Mucosa of descending colon (tissue), 3 donors: ENCODE measurements at places on chromosomes 6 and 20. TPM values are rescaled to one million over a fixed set of nuclear protein-coding genes. Genes with fewer than 3 reads are reported as not detected.
A peak's percentile ranks its signal among the peaks of the same experiment; 100 is the strongest.

DNA sequence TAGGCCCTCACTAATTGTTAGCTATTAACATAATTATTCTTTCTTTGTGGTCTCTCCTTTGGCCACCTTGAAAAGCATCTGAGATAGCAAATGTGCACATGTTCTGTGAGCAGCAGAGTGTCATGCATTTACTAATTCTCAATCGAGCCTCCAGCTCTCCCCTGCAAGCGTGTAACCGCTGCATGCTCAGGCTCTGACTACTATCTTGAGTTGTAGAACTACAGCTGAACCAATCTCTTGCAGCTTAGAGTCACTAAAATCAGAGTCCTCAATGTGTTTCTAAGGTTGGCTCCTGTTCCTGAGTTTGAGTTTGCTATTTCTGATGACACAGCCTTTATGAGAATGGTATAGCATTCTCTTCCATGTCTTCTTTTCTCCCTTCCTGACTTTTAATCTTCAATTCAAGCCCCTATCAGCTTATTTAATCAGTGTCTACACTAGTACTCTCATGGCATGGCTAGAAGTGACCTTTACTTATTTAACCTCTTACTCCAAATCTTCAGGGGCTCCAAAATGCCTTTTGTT is 65.5 kb downstream of the PPP1R3G start:
- DNase-seq: no peak

ME1 gene
- total RNA-seq: 2.6 TPM

GRCh38 chr20:52060794-52061714 is 130.5 kb downstream of the ZFP64 start:
- no peak for DNase-seq

OPRM1 gene
- total RNA-seq: 0.57 TPM

GRCh38 chr6:97674802-97675201 is 391.8 kb upstream of the MMS22L start:
- no peak for DNase-seq

- no peak for DNase-seq
Observed at GRCh38 chr6:104955491-104955890, 1.4 kb upstream of the LIN28B start.

DNA sequence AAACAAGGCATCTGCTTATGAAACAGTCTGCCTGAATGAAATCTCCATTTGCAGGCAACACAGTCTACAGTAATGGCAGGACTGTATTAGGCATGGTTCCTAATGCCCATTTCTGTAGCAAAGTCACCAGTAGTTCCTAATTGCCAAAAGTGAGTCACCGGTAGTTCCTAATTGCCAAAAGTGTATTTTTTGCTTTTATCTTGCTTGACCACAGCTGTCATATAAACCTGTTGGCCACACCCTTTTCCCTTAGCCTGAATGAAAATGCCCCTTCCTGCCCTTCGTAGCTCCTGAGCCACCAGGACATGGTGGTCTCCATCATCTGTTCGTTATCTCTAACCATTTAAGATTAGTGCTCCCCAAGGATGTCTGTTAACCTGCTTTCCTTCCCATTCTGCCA is 34.5 kb downstream of the MTHFD1L start:
- no peak for DNase-seq

TMEM217 gene
- total RNA-seq: 1.5 TPM

DNA sequence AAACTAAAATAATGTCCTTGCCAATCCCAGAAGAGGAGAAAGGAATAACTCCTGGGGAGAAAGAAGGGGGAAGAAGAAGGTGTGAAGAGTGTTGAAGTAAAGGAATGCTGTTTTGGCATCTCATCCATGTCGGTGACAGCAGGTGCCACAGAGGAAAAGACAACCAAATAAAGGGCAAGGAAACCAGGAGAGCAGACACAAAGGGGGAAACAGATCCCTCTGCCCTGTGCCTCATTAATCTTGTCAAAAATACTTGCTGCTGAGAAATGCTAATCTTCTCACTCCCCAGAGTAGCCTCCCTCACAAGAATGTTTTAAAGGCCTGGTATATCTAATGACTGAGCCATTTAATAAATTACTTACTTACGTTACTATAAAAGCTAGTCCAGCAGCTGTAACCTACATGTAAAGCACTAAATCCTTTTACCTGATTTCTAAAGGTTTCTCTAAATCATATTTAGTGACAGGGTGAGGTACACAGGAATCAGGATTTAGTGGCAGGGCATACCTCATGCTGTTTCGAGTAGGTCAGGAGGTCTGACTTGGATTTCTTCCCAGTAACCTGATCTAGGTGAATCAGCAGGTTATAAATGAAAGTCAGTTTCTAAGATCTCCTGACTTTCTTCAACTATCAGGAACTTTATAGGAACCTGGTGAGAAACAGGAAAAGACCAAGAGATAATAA is 377.1 kb downstream of the CENPW start:
- no peak for DNase-seq

DNA sequence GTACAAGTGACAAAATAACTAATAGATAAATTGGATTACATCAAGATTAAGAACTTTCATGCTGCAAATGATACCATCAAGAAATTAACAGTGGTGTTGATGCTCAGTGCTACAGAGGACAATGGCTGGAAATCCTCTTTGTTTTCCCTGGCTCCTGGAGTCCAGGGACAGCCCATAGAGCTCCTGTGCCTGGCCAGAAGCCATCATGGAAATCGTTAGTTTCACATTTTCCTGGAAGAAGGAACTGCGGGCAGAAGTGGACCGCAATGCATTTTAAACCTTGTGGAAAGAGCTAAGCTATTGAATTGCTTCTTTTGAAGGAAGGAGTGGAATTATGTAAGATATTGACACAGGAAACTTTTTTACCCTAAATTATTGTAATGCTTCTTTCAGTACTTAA is 276.0 kb downstream of the GJA1 start:
- DNase-seq: no peak

SMIM26 gene
- total RNA-seq: 55.7 TPM

DNA sequence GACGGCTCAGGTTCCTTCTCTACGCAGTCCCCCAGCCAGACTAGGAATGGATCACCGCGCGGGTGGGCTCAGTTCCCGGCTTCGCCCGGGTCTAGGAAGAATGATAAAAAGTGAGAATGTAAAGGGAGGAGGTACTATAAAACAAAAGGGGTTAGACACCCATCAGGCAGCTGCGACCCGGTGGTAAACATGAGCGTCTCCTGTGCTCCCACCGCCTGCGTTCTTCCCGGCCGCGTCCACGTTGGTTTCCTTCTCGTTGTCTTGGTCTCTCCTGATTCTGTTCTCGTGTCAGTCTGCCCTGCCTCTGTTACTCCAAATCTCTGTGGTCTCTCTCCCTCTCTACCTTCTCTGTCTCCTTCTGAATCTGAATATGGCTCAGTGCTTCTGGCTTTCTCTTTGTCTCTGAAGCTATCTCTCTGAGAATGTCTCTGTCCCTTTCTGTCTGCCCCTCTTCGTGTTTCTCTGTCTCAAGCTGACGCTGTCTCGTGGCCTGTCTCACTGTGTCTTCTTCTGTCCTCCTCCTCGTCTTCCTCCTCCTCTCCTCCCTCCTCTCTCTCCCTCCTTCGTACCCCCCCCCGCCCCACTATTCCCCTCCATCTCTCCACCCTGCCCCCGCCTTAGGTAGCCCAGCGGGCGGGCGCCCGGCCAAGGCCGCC is 41.6 kb upstream of the FOXP4 start:
- DNase-seq: no peak

- no peak for DNase-seq
Observed at GRCh38 chr6:160973311-160974250, 18.0 kb upstream of the MAP3K4 start.

GRCh38 chr20:54680872-54681619 is 205.7 kb downstream of the DOK5 start:
- DNase-seq: peak; percentile 35

CRISP3 gene
- total RNA-seq: not detected

DNA sequence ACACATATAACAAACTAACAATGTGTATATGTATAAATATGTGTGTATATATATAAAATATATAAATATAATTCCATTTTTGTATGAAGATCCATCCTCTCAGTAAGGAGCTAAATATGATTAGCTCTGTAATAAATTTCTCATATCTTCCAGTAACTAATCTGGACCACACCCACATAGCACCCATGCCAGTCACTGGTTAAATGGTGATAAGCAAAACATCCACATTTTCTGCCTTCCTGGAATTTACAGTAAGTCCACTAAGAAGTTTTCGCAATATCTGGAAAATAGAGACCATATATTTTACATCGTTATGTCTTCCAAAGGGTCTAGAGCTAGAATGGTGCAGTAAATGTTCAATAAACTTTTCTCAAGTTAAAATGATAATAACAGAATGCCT is 151.5 kb upstream of the STMND1 start:
- DNase-seq: no peak

DNA sequence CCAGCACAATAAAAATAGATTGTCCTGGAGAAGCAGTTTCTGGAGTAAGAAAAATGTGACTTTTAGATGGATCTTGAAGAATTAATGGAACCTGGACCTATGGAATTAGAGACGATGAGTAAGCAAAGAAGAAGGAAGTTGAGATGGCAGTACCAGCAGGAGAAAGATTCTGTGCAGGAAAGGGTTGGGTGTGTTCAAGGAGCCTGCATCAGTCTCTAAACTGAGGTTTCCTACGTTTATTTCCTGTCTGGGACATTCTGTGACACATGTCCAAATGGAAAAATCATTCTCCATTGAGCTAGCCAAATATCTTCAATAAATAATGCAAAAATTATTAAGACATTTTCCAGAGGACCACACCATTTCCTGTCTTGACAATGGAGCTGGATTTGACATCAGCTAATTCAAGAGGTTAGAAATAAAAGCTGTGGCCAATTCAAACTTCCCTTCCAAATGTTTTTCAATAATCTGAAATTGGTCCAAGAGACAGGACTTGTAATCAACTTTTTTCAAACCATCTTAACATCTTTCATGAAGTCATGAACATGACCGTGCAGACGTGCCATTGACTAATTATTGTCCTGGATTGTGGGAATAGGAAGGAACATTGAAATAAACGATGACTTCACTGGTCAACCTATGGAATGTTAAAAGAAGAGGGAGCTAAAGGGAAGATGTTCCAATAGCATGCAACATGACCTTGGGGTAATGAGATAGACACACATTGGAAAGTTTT is 198.3 kb downstream of the ZNF217 start:
- no peak for DNase-seq

DNA sequence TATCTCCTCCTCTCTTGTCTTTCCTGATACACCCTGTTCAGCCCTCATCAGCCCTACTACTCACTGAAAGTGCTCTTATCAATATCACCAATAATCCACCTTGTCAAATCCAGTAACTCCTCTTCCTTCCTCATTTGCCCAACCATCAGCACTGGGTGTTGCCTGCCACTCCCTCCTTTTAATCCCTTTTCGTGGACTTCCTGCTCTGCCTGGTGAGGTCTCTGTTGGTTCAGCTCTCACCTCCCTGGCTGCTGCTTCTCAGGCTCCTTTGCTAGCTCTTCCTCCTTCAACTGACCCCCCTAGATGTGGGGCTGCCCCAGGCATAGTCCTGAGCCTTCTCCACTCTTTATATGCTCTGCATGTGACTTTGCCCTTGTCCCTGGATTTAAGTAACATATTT is 92.5 kb downstream of the PREP start:
- DNase-seq: peak; percentile 68

DNA sequence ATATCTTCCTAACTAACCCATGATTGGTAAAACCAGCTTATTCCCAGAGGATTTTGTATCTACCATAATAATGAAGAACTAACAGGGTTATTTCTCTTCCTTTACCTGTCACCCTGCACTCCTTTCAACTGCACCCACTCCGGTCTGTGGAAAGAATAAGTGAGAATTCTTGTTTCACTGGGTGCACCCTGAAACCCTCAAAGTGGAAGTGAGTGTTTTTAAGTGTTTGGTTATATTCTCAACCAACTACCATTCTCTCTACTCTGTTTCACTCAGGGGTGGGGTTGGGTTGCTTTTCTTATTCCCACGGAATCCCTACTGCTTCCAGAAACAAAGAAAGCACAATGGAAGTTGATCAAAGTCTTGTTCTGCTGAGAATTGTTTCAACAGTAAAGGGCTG is 42.6 kb upstream of the KHDRBS2 start:
- no peak for DNase-seq

- no peak for DNase-seq
Observed at GRCh38 chr6:37399795-37400490, 33.1 kb upstream of the CMTR1 start.

DSP gene
- total RNA-seq: 85.2 TPM

GRCh38 chr20:36091561-36092397 is 62.8 kb upstream of the EPB41L1 start:
- DNase-seq: peak; percentile 58

FILIP1 gene
- 1.0 TPM for total RNA-seq

CYP21A2 gene
- total RNA-seq: 2.1 TPM

DNA sequence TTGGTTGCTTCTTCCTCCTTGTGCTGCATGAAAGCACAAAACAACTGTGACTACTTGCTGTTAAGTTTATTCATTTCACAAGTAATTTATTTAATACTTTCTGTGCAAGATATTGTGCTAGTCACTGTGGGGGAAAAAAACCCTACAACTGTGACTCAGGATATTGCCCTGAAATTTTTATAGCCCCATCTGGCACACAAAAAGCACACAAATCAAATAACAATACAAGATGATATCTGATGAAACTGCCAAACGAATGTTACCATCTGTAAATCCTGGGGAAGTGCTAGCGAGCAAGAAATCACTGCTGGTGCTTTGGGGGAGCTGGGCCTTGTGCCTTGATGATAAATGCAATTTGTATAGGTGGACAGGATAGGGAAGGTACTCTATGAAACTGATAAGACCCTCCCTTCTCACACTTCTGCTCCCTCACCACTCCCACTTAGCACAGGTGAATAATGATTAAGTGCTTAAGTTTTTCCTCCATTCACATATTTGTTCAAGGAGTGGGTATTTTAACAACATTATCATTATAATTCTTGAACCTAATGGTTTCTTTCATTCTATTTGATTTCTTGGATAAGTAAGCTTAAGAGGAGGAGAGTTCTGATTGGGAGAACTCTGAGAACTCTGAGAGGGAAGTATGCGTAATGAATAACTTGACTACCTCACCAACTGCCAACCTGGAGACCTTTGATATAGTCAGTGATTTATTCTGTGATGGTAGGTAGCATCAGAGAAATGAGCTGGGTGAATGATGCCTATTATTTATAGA is 115.3 kb downstream of the RTN4IP1 start:
- DNase-seq: no peak

DNA sequence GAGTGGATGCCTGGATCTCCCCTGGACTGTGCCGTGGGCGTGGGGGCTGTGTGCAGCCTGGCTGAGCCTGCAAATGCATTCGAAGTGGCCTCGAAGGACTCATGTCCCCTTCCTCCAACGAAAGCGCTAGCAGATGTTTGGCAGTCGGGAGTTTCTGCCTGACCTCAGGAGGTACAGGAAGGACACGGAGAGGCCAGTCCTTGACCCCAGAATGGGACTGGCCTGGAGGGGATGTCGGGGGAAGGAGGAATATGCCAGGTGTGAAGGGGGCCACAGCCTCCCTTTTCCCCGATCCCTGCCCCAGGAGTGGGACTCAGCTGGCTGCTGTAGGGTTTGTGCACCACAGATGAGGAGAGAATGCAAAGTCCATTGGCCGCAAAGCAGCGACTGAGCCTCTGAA is 45.6 kb downstream of the APCDD1L start:
- DNase-seq: no peak

SAMD5 gene
- 4.7 TPM for total RNA-seq

GRCh38 chr6:105319331-105319730 is 83.6 kb downstream of the PREP start:
- no peak for DNase-seq

GRCh38 chr6:43120944-43121913 is 45.1 kb downstream of the PTK7 start:
- no peak for DNase-seq

TGM3 gene
- 0.09 TPM for total RNA-seq

- no peak for DNase-seq
Observed at GRCh38 chr6:37665304-37665703, 32.4 kb downstream of the MDGA1 start.

SEL1L2 gene
- not detected for total RNA-seq

PDE7B gene
- 2.2 TPM for total RNA-seq
